ENCODE measurements at places on chromosomes 6 and 20.

GRCh38 chr6:136792095-136792409 lies 225 bp downstream of the MAP3K5 start:
- DNase-seq = no peak

GRCh38 chr6:35787266-35788218 lies 6.7 kb downstream of the CLPSL1 start:
- no peak for DNase-seq

DNA sequence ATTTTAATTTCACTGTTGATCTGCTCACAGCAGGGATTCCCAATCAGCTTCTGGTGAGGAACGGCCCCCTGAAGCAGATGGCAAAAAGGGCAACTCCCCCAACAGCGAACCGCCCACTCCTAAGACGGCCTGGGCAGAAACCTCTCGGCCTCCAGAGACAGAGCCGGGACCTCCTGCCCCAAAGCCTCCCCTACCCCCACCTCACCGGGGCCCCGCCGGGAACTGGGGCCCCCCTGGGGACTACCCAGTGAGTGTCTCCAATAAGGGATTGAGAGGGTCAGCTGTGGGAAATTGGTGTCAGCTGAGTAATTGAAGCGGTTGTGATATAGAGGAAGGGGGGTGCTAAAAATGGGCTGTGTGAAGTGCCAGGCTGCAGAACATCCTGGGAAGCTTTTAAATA lies 6.4 kb downstream of the PRRC2A start:
- DNase-seq = no peak

DNA sequence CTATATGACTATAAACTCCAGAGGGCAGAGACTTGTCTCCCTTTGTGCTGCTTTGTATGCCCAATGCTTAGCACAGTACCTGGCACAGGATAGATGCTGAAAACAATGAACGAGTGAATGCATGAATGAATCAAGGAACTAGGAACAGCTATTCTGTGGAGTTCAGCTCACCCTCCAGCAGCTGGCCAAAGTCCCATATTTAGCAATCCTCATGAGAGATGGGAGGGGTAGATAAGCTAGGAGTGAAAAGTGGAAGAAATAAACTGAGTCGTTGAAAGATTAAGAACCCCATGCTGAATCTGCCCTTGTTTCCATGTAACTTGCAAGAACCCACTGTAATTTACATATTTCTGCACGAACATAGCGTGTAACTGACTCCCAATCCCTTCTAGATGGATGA lies 106.5 kb downstream of the MAFB start:
- DNase-seq = no peak

- DNase-seq = no peak
Observed at GRCh38 chr6:147639279-147639678, 130.8 kb downstream of the SAMD5 start.

GRCh38 chr6:108115598-108116058 lies 41.1 kb upstream of the OSTM1 start:
- DNase-seq = peak; percentile 8

Data from NCI-H446 (cell line).